Stimulated activated CD4-positive, alpha-beta T cell treated with anti-CD3 and anti-CD28 coated beads, Interleukin-1b, Interleukin-23, amount 100 ng/mL, for 1 hour (primary cell): ENCODE measurements at places on chromosomes 11 and 22.

DNA sequence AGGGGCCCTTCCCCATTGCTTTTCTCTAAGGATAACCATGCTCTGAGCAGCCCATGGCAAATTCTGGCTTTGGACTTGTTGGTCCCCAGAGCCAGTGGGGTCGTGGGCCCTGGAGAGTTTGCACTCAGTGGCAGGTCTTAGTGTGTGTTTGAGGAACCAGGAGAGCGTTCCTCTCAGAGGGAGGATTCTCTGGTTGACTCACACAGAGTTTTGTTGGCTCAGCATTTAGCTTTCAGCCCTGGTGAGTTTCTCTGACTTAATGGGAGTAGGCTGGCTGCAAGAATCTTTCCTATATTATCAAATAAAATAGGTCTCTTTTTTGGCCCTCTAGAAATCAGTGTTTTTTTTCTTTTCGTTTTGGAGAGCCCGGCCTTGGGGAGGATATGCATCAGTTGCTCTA, 20.9 kb downstream of the ST14 start:
- no peak for DNase-seq

DNA sequence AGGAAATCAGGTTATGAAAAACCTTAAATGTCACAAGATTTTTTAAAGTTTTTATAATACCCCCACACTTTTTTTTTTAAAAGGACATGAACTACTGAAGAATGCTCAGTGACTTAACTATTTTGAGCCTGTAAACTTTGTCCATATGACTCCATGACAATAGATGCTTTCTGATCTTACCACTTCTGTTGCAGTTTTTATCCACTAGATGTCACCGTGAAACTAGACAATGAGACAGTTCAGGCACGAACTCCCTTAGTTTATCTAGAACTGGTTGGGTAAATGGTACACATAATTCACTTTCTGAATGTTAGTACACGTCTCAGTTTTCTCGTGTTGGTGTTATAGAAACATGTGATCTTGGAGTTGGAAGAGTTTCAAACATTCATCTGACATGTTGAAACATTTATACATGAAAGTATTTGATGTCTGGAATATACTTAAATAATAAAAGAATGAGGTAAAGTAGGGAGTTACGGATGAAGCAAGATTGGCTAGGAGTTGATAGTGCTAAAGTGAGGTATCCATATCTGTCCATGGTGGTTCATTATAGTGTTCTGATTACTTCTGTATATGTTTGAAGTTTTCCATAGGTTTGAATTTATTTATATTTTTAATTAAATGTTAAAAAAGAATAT, 8.1 kb downstream of the CCDC15 start:
- DNase-seq: no peak

GRCh38 chr11:12857572-12857971, 151.5 kb upstream of the RASSF10 start:
- no peak for DNase-seq

- no peak for DNase-seq
Observed at GRCh38 chr11:59992425-59992824, 24.6 kb upstream of the OOSP4B start.

DNA sequence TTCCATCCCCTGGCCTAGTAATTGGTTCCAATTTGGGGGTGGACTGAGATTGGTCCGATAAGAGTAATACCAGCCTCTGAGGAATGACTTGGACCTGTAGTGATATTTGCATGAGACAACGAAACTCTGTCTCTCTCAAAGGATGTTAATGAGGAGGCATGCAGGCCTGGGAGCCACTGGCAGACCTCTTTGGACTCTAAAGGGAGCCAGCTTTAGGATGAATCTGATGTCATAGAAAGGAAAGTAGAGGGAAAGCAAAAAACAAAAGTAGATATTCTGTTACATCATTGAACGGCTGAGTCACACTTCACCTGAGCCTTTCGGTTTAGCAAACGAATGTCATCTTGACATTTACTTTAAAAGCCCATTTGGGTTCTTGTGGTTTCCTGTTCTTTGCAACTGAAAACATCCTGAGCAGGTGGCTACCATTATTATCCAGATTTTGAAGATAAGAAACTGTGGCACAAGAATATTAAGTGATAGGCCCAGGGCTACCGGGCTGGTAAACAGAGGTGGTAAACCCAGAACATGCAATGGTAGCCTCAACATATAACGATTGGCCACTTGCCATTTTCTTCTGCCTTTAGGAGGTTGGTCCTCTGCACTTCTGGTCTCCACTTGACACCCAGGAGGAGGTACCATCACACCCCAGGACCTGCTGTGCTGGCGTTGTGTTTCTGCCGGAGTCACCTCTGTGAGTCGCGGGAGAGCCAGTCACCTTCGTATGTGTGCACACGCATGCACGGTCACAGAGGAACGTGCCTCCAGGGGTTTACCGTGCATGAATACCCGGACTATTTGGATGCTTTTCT, 42.7 kb downstream of the RTL6 start:
- DNase-seq: peak; percentile 31

GRCh38 chr22:43293655-43294392, 49.3 kb downstream of the SCUBE1 start:
- DNase-seq: no peak

GRCh38 chr22:40107851-40108378, 69.8 kb upstream of the TNRC6B start:
- DNase-seq: no peak

DNA sequence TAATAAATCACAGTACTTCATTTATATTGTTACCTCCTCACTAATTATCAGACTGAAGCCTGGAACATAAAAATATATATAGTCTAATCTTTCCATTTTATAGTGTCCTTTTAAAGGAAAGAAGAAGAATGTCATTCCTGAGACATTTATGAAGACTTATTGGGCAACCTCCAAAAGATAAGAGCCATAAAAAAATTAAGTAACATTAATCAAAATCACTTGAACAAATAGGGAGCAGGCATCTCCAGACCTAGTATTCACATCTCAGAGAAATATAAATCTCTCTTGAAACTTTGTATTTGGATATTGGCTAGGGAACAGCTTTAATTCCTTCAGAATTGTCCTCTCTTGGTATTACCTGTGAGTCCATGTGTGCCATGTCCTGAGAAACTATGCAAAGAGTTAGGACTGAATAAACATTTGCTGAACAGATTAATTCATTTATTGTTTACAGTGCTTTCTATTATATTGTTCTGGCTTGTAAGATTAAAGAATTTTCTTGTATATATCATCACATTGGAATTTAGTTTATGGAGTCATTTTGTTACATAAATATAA, 530.5 kb upstream of the LRRC4C start:
- no peak for DNase-seq

GRCh38 chr22:47923011-47923427, 1160.6 kb downstream of the TBC1D22A start:
- no peak for DNase-seq
